ENCODE measurements at places on chromosomes 1 and 21.

- DNase-seq = no peak
Measured at GRCh38 chr1:83746234-83746633, 252.7 kb downstream of the TTLL7 start.

- DNase-seq = no peak
Measured at GRCh38 chr1:9844756-9845155, 21.0 kb upstream of the CLSTN1 start.

DNA sequence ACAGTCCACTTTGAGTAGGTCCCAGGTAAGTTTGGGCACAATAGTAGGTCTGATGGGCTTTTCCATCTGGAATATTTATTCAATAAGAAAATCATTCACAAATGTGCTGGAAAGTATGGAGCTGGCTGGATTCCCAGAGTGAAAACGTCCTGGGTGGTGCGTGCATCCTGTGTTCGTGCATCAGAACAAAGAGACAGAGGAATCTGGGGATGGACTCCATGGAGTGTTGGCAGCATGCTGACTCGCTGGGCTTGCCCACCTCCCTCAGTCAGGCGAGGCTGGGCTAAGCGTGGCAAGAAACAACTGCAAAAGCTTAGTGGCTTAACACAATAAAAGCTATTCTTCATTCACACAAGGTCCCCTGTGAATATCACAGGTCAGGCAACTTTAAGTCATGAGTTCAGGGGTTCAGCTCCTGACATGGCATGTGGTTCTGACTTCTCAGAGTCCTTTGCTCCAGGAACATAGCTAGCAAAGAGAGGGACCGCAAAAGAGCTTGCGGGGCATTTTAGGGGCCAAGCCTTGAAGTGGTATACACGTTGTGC lies 151.6 kb upstream of the ZNF644 start:
- DNase-seq = no peak

- DNase-seq = no peak
Measured at GRCh38 chr21:45695086-45695485, 51.6 kb downstream of the PCBP3 start.

GRCh38 chr1:213008564-213008963 lies 7.1 kb downstream of the ANGEL2 start:
- no peak for DNase-seq

DNA sequence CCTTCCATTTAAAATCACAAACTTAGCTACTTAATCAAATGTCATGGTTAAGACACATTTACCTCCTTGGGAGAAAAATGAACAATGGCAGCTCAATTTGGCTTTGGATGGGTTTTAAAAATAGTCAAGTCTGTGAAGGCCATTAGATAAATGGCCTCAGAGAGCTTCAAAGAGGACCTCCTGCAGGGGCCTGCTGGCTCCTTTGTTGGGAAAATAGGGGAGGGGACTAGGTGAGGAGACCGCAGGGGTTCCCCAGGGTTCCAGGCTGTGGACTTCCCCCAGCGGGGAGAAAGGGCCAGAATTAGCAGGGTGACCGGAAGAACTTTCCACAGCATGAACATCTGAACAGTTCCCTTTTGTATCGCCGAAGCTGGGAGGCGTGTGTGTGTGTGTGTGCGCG lies 3.4 kb upstream of the AJAP1 start:
- no peak for DNase-seq

DNA sequence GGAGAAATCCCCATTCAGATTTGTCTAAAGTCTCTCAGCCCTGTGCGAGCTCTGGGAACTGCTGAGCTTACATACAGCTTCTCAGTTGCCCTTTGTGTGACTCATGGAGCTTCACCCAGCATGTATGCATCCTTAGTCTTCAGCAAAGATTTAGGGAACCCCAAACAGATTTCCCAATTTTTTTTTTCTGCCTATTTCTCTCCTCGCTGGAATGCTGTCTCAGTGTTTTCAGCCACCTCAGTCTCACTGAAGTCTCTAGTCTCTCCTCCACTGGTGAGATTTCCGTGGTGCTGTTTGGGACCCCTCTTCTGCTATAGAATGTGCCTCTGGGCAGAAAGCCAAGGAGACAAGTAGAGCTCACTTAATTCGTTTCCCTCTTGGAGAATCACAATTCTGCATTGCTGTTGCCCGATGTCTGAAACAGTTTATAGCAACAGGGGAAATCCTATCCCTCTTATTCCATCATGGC lies 28.1 kb upstream of the TXLNA start:
- DNase-seq = peak; percentile 32

GRCh38 chr1:26693599-26694572 lies 1.9 kb upstream of the ARID1A start:
- DNase-seq = no peak

GRCh38 chr1:209356976-209357377 lies 226.5 kb upstream of the CAMK1G start:
- DNase-seq = no peak

GRCh38 chr21:43369124-43369523 lies 57.8 kb downstream of the SIK1 start:
- DNase-seq = no peak

DNA sequence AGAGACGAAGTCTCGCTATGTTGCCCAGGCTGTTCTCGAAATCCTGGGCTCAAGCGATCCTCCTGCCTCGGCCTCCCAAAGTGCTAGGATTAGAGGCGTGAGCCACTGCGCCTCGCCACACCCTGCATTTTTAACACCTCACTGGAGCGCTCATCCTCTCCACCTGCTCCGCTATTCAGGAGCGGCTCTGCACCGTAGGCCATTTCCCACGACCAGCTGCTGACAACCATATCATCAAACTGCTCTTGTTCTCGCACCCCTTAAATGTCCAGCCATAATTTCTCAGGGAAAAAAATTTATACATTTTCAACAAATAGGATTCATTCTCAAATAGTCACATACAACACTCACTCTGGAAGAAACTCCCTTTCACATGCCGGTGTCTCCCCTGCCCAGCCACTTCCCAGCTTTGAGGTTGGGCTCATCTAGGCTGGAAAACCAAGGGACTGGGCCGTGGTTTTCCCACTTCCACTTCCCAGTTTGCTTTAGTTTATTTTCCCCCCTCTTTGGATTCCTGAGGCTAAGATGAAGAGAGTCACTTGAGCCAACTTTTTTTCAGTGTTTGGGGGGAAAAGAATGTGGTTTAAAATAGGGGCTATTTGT lies 639 bp upstream of the IPO9 start:
- DNase-seq = no peak

- no peak for DNase-seq
Measured at GRCh38 chr1:246482805-246483568, 24.1 kb downstream of the SMYD3 start.

GRCh38 chr1:17163789-17164666 lies 40.9 kb upstream of the PADI1 start:
- no peak for DNase-seq

GRCh38 chr1:27359822-27360158 lies 7.0 kb downstream of the MAP3K6 start:
- DNase-seq = no peak

DNA sequence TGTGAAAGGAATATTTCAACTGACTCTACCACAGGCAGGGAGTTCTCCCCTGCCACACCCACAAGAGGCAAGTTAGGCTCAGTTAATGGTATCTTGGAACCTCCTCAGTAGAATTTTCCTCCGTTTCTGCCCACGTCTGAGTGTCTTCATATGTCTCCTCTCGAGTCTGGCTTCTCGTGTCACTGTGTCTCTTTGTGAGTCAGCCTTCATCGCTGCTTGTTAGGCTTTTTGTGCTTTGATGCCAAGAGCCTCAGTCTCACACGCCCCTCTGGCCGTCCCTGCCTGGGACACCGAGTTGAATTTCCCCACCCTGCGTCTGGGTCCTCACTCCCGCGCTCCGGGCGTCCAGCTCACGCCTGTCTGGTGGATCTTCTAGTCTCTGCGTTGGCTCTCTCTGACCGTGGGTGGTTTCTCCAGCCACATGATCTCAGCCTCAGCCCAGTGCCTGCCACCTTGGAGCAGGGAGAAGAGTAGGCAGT lies 125.7 kb upstream of the GADD45A start:
- DNase-seq = no peak

DNA sequence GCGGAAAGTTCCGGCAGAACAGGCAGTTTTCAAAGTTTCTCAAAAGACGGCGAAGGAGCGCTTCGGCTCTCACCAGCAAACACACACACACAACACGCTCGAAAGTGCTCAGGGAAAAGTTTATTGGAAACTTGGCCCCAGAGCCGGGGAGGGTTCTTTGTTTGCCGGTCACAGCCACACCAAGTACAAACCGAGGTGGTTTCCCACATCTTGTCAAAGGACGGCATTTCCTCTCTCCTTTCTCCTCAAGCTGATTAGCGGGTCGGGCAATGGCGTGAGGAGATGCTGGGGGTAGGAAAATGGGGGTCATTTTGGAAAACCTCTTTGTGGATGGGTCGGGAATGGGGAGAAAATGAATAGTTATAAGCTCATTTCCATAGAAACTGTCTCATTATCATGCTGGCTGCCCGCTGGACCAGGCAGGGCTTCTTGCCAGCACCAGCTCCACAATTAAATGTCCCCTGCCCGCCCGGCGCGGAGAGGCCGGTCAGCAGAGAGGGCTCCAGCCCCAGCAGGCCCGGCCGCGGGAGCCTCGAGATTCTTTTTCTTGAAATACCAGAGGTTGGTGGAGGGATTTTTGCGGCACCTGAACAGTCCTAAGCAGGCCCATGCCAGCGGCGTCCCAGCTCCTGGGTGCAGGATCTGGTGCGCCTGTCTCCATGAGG lies 92.3 kb downstream of the PRDM16 start:
- no peak for DNase-seq

GRCh38 chr1:77950873-77951272 lies 28.0 kb downstream of the FUBP1 start:
- DNase-seq = no peak

GRCh38 chr1:180781718-180782117 lies 131.0 kb upstream of the KIAA1614 start:
- no peak for DNase-seq

DNA sequence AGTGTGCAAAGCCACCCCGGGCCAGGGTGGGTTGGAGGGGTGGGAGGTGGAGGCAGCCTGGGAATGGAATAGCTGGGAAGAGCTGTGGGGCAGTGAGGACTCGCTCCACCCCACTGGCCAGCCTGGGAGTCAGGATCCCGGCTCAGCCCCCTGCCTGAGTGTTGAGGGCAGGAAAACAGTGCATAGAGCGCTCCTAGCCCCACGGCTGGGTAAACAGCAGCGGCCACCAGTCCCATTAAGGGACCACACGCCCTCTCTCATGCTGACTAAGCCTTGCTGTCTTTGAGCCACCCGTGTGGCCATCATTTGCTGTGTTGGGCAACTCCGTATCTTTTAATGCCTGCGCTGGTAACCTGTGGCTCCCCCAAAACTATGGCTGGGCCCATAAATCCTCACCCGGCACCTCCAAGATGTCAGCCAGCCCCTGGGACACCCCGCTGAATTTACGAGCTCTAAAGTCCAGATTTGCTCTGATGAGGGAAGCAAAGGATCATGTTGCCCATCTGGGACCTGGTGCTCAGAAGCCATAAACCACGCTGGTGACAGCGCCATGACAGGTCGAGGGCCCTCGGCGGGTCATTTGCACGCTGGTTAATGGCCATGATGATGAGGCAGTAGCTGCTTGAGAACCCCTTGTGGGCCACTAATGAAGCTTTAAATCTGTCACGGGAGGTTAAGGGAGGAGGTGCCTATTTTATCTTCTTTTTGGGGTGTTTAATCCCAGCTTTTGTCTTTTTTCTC lies 34.9 kb downstream of the SYF2 start:
- DNase-seq = no peak

DNA sequence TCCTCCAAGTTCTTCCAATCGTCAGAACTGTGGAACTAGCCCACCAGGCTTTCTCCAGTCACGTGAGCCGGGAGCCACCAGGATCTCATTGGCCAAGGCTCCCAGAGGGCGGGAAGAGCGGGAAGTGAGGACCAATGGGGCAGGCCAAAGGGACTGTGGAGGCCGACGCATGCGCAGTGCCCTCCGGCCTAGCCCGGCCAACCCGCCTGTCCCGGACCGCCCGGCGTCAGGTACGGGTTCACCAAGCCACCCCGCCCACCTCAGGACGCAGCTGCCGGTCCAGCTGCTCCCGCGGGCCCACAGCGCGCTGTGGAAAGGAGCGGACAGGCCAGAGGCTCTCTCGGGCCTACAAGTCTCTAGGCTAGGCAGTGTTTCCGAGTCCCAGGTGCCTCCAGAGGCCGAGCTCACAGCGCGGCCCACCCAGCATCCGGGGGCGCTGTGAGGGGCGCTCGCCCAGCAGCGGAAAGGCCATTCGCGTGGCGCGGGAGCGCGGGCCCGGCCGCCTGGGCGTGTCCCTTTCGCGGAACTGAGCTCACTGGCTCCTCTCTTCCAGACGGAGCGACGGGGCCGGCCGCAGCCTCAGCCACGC lies 10.9 kb downstream of the OR14I1 start:
- DNase-seq = no peak

GRCh38 chr1:206422525-206422924 lies 47.8 kb upstream of the IKBKE start:
- DNase-seq = no peak

DNA sequence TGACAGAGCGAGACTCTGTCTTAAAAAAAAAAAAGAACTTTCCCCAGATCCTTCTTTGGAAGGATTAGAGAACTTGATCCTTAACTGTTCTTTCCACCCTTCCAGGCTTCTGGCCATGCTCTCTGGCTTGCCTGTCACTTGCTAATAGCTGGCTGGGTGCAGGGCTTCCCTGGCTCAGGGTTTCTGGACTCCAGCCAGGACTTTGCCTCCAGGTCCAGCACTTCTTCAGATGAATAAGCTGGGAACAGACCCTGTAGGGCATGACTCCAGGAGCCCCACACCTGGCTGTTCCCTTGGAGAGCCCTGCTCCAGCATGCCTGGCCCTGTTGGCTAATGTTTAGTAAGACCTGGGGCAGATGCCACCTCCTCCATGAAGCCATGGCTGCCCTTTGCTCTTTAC lies 3.3 kb upstream of the NT5C1A start:
- DNase-seq = no peak

DNA sequence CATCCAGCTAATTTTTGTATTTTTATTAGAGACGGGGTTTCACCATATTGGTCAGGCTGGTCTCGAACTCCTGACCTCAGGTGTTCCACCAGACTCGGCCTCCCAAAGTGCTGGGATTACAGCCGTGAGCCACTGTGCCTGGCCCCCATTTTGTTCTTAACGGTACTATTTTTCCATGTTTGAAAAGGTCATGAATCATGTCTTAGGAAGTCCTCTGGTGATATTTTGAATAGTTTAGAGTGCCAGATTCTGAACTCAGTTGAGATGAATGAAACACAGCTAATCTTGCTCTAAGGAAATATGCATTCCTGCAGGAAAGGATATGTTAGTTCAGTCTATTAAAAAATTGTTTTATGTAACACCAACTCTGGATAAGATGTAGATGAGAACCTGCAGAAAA lies 62.6 kb upstream of the ATP2B4 start:
- DNase-seq = peak; percentile 29

DNA sequence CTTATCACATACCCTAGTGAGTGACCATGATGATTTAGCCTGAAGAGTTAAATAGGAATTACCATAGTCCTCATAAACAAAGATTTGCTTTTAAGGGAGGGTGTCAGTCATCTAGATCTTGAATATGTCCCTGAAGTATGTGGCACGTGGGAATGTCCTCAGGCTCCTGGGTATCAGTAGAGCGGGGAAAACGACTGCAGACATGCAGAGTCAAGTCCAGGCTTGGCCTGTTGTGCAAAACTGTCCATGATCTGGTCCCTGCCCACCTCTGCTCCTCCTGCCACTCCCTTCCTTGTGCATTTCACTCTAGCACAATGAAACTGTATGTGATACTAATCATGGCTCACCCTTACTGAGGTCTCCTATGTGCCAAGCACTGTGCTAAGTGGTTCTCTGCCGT lies 12.9 kb downstream of the MOV10 start:
- DNase-seq = no peak

All from amniotic stem cell (primary cell).